Activated CD4-positive, alpha-beta memory T cell treated with anti-CD3 and anti-CD28 coated beads, Interleukin-2, amount 10 ng/mL, durations not matched to agents 7 days and 5 days (primary cell): ENCODE measurements at places on chromosomes 4 and X. TPM values are rescaled to one million over a fixed set of nuclear protein-coding genes. Genes with fewer than 3 reads are reported as not detected.

GRCh38 chrX:78213331-78213730 lies 73.9 kb upstream of the TAF9B start:
- H3K27ac ChIP-seq: no peak overlapping the region
- H3K4me1 ChIP-seq: no peaks in the 10 kb centered on the region
- DNase-seq: no peak
- H3K4me3 ChIP-seq: no peak overlapping the region

- no peak for DNase-seq
- peaks cover 3% of the 10 kb centered on the region for H3K27me3 ChIP-seq
- no peaks in the 10 kb centered on the region for H3K36me3 ChIP-seq
- H3K4me1 ChIP-seq: no peaks in the 10 kb centered on the region
- no peak overlapping the region for H3K4me3 ChIP-seq
Observed at GRCh38 chr4:56742080-56742871, 61.2 kb upstream of the HOPX start.

The EVC gene
- 4.7 TPM for total RNA-seq

- peak overlapping the region; percentile 21 for H3K4me3 ChIP-seq
- H3K27ac ChIP-seq: no peak overlapping the region
- peaks cover 95% of the 10 kb centered on the region for H3K27me3 ChIP-seq
- H3K36me3 ChIP-seq: peaks cover 27% of the 10 kb centered on the region
Observed at GRCh38 chr4:13538427-13538973, 5.8 kb downstream of the NKX3-2 start.

DNA sequence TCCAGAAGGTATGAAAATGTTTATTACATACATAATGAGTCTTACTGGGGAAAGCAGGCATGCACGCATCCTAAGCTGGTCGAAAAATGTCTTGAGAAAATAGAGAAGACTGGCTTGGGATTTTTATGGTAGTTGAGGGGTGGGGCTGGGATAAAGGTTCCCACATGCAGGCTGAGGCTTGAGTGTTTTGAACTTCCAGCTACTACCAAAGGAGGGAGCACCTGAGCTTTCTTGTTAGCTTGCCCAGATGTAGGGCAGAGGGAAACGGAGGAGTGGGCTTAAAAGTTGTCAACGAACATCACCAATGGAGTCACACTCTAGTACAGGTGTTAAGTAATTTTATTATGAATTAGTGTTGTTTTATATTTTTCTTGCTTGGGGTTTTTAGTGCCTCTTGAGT lies 39.6 kb upstream of the SRPX start:
- DNase-seq: no peak
- no peaks in the 10 kb centered on the region for H3K4me1 ChIP-seq
- H3K27ac ChIP-seq: no peak overlapping the region
- no peaks in the 10 kb centered on the region for H3K27me3 ChIP-seq

- DNase-seq: no peak
- H3K36me3 ChIP-seq: no peaks in the 10 kb centered on the region
- H3K27me3 ChIP-seq: no peaks in the 10 kb centered on the region
- H3K4me1 ChIP-seq: no peaks in the 10 kb centered on the region
- H3K27ac ChIP-seq: no peak overlapping the region
- no peak overlapping the region for H3K4me3 ChIP-seq
Observed at GRCh38 chr4:138452826-138453225, 210.7 kb upstream of the SLC7A11 start.

The CTAG1B gene
- total RNA-seq: not detected

The DGAT2L6 gene
- total RNA-seq: not detected

The TRIM61 gene
- total RNA-seq: 1.0 TPM

GRCh38 chr4:61162116-61162515 lies 38.0 kb upstream of the ADGRL3 start:
- H3K4me1 ChIP-seq: no peaks in the 10 kb centered on the region
- no peaks in the 10 kb centered on the region for H3K27me3 ChIP-seq
- DNase-seq: no peak
- no peak overlapping the region for H3K27ac ChIP-seq

The GTPBP6 gene
- 46.2 TPM for total RNA-seq

GRCh38 chr4:167168611-167169010 lies 65.7 kb downstream of the SPOCK3 start:
- H3K4me3 ChIP-seq: no peak overlapping the region
- no peak overlapping the region for H3K27ac ChIP-seq
- H3K36me3 ChIP-seq: no peaks in the 10 kb centered on the region
- no peaks in the 10 kb centered on the region for H3K4me1 ChIP-seq
- no peaks in the 10 kb centered on the region for H3K27me3 ChIP-seq

DNA sequence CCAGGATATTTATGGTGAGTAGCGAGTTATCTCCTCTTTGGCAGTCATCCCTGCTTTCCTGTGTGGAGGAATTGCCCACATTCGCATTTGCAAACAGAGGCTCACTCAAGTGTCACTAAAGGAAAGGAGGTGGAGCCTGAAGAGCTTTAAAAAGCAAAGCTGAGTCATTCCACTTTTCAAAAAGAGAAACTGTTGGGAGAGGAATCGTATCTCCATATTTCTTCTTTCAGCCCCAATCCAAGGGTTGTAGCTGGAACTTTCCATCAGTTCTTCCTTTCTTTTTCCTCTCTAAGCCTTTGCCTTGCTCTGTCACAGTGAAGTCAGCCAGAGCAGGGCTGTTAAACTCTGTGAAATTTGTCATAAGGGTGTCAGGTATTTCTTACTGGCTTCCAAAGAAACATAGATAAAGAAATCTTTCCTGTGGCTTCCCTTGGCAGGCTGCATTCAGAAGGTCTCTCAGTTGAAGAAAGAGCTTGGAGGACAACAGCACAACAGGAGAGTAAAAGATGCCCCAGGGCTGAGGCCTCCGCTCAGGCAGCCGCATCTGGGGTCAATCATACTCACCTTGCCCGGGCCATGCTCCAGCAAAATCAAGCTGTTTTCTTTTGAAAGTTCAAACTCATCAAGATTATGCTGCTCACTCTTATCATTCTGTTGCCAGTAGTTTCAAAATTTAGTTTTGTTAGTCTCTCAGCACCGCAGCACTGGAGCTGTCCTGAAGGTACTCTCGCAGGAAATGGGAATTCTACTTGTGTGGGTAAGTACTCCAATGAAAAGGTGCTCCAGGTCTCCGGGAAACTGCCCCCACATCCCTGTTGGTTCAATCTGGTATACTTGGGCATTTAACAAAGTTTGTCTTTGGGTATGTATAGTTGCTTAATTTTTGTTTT lies at the start of gene EGF:
Gene EGF (plus strand): TSS at position 178 of the 890 bp plus-strand sequence. CDS start 453 bp downstream, at position 631.
- no peak within 1 kb of the TSS for H3K27ac ChIP-seq
- H3K4me1 ChIP-seq: no peaks in the 10 kb centered on the region
- H3K4me3 ChIP-seq: no peak within 1 kb of the TSS
- peaks cover 23% of the 10 kb centered on the region for H3K27me3 ChIP-seq
- H3K36me3 ChIP-seq: no peaks in the 10 kb centered on the region
- no peak for DNase-seq

The HDX gene
- 0.96 TPM for total RNA-seq

The TREX2 gene
- 1.1 TPM for total RNA-seq

- H3K4me1 ChIP-seq: no peaks in the 10 kb centered on the region
- H3K4me3 ChIP-seq: no peak overlapping the region
- H3K36me3 ChIP-seq: no peaks in the 10 kb centered on the region
- no peak overlapping the region for H3K27ac ChIP-seq
- no peak for DNase-seq
Observed at GRCh38 chrX:49799828-49800227, 29.3 kb upstream of the PAGE4 start.

The PNMA3 gene
- total RNA-seq: 3.6 TPM

DNA sequence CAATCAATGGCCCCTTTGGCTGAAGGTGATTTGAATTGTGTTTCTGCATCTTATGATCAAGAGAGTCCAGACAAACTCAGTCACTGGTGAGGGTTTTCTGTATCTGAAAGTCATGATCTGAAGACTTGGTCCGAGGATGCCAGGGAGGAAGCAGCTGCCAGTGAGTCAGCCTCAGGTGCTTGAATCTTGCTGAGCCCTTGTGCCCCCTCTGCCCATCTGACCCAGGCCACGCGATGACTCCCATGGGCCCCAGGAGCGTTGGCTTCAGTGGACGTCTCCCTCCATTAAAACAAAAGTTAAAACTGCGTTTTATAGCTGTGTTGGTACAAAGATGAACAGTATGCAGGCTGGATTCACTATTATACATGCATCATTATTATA lies 62.0 kb downstream of the HTRA3 start:
- no peak overlapping the region for H3K4me3 ChIP-seq
- no peaks in the 10 kb centered on the region for H3K4me1 ChIP-seq
- no peak for DNase-seq
- no peak overlapping the region for H3K27ac ChIP-seq

The DACH2 gene
- not detected for total RNA-seq

- DNase-seq: no peak
- no peak overlapping the region for H3K27ac ChIP-seq
- no peaks in the 10 kb centered on the region for H3K4me1 ChIP-seq
Observed at GRCh38 chr4:98747393-98748091, 89.1 kb upstream of the TSPAN5 start.

- peaks cover 2% of the 10 kb centered on the region for H3K4me1 ChIP-seq
- H3K36me3 ChIP-seq: no peaks in the 10 kb centered on the region
- no peak for DNase-seq
- no peak overlapping the region for H3K4me3 ChIP-seq
- no peaks in the 10 kb centered on the region for H3K27me3 ChIP-seq
Observed at GRCh38 chr4:150934022-150934421, 81.1 kb downstream of the LRBA start.

The STBD1 gene
- total RNA-seq: 5.5 TPM

- DNase-seq: no peak
- no peaks in the 10 kb centered on the region for H3K4me1 ChIP-seq
- H3K36me3 ChIP-seq: no peaks in the 10 kb centered on the region
- H3K27ac ChIP-seq: no peak overlapping the region
- H3K27me3 ChIP-seq: no peaks in the 10 kb centered on the region
Observed at GRCh38 chrX:18415386-18415785, 10.0 kb upstream of the CDKL5 start.

DNA sequence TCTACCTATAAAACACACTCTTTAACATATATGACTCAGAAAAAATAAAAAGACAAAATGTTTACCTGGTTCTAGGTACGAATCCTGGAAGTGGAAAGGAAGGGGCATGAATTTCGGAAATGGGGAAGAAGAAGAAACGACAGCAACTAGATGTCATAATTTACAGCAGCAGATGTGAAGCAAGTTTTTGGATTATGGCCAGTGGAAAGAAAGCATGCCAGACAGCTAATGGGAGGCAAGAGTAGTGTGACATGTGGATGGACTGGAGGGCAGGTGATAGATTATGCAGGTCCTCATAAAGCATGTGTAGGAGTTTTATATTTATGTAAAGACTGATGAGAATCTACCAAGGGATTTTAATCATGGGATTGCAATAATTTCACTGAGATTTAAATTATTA lies 279.0 kb upstream of the TACR3 start:
- no peak overlapping the region for H3K27ac ChIP-seq
- no peak for DNase-seq
- no peak overlapping the region for H3K4me3 ChIP-seq
- H3K36me3 ChIP-seq: no peaks in the 10 kb centered on the region

GRCh38 chr4:117093571-117093970 lies 8.2 kb upstream of the TRAM1L1 start:
- H3K4me3 ChIP-seq: no peak overlapping the region
- H3K27ac ChIP-seq: no peak overlapping the region
- H3K27me3 ChIP-seq: no peaks in the 10 kb centered on the region
- no peak for DNase-seq
- no peaks in the 10 kb centered on the region for H3K4me1 ChIP-seq
- no peaks in the 10 kb centered on the region for H3K36me3 ChIP-seq
